ENCODE measurements at places on chromosomes 7 and 10.

- no peak for DNase-seq
These were observed 10.1 kb downstream of the TBATA start for GRCh38 chr10:70774810-70775678.

DNA sequence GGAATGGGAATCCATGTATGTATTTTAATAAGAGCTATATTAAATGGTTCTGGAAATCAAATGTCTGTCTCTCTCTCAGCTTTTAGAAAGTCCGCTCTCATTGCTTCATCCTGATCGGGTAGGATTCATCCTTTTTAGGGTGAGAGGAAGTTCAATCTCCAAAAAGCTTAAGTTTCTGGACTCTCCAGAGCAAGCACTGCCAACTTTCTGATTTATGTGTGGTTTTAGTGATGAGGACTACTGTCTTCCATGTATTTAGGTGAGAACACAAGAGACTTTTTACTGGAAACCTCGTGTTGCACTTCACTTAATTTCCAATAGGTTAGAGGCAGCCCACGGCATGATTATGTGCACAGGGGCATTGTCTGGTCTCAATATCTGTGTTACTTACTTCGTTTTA lies 267.9 kb downstream of the SUGCT start:
- DNase-seq: no peak

- DNase-seq: no peak
These were observed 373 bp downstream of the PAXIP1 start for GRCh38 chr7:155002411-155003091.

- DNase-seq: no peak
These were observed at the start of gene IFIT3 for GRCh38 chr10:89327803-89328441. Gene IFIT3, plus strand, starts transcription at chr10:89327997. Its CDS starts 77 bp downstream, at chr10:89328074.

- no peak for DNase-seq
These were observed 370.1 kb downstream of the RPS24 start for GRCh38 chr10:78403781-78404180.

DNA sequence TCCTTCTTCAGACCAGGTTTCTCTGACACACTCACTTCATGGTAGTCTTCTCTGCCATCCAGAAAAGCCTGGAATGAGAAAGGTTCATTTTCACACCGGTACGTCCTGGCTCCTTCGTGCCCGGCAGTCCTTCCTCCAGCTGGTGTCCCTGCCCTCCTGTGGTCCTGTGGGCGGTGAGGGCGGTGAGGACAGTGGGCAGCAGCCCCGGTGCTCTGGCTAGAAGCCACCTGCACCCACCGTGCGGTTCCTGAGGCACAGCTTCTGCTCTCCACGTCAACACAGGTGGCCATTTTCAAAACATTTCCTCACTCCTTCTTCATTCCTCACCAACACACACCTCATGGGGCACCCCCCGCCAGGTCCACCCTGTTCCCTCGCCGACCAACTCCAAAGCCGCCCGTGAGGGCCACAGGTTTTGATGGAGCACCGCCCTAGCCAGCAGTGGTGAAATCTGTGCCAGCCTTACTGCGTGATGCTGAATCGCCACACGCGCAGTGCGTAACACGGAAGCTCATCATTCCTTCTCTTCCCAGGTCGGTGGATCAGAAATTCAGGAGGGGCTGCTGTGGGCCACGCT lies 251.4 kb upstream of the RNF32 start:
- no peak for DNase-seq

DNA sequence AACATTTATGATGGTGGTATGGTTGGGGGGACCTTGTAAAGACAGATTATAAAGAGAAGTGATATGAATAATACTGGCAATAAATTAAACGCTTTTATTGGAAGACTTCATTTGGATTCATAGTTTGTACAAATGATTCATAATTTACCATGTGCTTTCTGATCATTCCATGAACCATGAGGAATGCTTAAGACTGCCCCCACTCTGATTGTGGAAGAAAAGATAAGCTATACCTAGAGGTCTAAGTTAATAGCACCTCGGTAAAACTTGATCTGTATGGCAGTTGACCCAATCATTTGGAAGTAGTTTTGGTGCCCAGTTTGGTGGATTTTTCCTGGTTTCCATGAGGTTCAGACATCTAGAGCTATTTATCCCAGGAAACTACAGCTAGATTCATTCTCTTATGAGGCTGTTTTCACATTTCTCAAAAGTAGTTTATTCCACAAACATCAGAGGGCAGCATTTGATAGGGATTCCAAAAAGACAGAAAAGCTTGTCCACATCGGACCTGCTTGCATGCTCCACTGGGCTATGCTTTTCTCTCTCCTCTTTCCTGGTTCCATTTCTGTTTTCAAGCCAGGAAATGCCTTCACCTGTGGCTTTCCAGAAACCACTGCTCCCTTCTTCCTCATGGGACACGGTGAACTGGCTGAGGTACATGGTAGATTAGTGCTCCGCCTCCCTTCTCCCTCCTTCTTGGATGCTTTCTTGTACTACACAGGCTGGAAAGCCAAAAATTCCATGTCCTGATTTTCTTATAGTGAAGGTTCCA lies 29.2 kb downstream of the TFAM start:
- DNase-seq: no peak

DNA sequence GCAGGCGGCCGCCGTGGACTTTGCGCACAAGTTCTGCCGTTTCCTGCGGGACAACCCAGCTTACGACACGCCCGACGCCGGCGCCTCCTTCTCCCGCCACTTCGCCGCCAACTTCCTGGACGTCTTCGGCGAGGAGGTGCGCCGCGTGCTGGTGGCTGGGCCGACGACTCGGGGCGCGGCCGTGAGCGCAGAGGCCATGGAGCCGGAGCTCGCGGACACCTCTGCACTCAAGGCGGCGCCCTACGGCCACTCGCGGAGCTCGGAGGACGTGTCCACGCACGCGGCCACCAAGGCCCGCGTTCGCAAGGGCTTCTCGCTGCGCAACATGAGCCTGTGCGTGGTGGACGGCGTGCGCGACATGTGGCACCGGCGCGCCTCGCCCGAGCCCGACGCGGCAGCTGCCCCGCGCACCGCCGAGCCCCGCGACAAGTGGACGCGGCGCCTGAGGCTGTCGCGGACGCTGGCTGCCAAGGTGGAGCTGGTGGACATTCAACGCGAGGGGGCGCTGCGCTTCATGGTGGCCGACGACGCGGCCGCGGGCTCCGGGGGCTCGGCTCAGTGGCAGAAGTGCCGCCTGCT lies 14.1 kb downstream of the SH2B2 start:
- no peak for DNase-seq

- no peak for DNase-seq
These were observed 21.2 kb upstream of the SLC16A12 start for GRCh38 chr10:89556600-89556999.

- DNase-seq: no peak
These were observed 272.4 kb upstream of the MYO3A start for GRCh38 chr10:25661632-25662031.

DNA sequence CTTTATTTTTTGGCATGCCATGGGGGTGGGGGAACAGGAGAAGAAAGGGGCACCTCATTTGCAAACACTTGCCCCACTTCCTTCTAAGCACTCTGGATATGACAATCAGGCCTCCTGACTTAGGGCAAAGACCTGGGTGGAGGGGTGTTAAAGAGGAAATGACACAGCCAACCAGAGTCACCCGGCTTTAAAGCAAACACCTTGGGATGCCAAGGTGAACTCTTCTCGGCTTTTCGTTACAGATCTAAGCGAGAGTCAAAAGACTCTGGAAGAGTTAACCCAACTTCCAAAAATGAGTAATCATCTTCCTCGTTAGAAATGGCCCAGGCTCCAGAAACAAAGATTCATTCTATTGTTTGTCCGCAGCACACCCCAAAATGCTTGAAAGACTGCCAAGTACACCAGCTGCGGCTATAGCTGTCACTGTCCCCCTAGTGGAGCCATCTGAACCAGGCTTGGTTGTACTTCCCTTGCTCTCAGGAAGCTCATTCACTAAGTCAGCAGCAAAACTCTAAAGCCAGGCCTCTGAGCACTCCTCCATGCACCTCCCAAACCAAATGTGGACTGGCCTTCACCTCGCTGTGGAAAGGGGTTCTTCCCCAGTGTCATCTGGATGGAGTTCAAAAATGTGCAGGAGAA lies 24.8 kb downstream of the FAM53B start:
- no peak for DNase-seq

- no peak for DNase-seq
These were observed 224.8 kb downstream of the FGFR2 start for GRCh38 chr10:121373411-121373810.

GRCh38 chr7:114922026-114922651 lies at the start of gene MDFIC:
Gene MDFIC, plus strand, starts transcription at chr7:114922094. Its CDS starts 940 bp downstream, at chr7:114923034.
- DNase-seq: no peak

DNA sequence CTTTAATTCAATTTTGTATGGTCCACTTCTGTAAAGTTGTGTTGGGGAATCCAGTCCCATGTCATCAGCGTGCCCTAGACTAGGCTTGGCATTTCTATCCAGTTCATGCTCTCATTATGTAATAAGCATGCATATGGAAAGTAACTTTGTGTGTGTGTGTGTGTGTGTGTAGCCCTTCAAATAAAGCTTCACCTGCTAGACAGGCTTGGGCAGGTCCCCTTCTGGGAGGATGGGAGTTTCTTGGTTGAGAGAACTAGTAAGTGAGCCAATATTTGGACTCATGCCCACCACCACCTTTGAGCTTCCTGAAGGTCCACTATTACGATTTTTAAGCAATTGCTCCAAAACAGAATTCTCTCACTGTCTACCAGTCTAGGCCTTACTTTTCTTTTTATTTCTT lies 6.9 kb downstream of the BZW2 start:
- DNase-seq: no peak

- no peak for DNase-seq
These were observed 103.1 kb upstream of the NANOS1 start for GRCh38 chr10:118926441-118926840.

DNA sequence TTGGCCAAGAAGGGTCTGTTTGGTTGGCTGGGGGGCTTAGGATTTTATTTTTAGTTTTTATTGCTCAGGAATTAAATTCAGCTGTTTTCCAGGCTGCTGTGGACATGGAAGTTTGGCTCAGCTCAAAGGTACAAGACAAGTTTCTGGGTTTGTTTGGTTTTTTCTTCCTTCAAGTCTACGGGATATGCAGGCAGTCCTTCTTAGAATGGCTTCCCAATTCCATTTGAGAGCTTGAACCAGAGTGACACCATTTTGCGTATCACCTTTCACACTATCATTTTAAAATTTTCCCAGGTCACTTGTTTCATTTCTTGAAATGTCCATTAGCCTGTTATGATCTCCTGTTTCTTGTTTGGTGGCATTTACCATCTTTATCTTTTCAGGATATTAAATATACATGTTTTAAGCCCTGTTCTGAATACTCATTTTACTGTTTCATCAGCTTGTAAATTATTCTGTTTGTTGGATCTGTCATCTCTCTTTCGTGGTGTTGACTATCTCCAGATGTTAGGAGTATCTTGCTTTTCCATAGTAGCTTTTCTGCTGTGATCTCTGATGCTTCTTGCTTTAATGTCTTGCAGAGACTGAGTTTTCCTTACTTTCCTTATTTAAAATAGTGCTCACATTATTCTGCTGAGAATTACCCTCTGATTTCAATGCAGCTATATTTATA lies 9.4 kb upstream of the TMEM168 start:
- DNase-seq: no peak

DNA sequence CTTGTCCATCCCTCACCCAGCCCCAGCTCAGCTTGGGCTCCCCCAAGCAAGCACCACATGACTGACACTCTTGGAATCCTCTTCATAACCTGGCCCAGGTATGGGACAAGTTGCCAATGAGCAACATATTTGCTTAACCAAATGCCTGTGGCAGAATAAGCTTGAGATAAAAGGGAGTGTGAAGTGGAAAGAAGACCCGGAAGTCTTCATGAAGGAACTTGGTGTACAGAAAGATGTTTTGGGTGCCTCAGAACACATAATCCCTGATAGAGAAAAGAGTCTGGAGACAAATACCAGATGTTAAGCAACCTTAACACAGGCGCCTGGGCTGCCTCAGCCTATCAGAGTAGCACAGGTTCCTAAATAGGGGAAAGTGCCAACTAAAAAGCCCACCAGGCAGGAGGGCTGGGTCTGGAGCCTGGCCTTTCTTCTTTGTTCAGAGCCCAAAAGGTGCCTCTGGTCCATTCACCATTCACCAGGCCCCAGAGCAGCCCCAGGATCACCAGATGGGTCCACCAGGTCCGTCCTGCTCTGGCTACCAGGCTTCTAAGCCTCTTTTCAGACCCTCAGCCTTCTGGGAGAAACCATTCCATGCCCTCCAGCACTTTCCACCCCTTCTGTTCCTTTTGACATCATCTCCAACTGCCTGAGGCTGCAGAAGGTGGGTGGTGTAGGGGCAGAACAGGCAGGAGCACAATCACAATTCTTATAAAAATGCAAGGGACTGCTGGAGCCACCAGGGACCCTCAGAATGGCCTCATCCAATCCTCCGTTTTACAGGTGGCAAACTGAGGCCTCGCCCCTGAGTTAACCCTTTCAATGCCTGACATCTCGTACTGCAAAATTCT lies 22.6 kb downstream of the KCNMA1 start:
- DNase-seq: no peak

- DNase-seq: no peak
These were observed 121.1 kb downstream of the C10orf90 start for GRCh38 chr10:126549344-126549743.

- DNase-seq: no peak
These were observed 75.1 kb downstream of the OAT start for GRCh38 chr10:124343351-124344265.

DNA sequence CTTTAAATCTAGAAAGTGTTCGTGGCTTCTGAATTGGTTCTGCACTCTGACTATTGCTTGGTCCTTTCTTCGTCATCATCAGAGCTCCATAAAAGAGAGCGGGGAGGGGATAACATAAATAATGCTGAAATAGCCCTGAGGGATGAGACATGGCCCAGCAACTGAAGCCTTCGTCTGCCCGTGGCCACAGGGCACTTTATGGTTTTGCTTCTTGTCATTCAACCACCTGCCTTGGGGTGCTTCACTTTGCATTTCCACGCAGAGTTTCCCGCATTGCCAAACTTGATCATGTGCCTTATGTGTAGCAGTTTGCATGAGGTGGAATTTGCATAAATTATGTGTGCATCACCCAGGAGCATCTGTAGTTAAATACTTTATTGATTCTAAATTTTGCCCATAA lies 15.9 kb downstream of the GSTO2 start:
- DNase-seq: no peak

- DNase-seq: no peak
These were observed 25.4 kb upstream of the PRXL2A start for GRCh38 chr10:80382989-80383388.

DNA sequence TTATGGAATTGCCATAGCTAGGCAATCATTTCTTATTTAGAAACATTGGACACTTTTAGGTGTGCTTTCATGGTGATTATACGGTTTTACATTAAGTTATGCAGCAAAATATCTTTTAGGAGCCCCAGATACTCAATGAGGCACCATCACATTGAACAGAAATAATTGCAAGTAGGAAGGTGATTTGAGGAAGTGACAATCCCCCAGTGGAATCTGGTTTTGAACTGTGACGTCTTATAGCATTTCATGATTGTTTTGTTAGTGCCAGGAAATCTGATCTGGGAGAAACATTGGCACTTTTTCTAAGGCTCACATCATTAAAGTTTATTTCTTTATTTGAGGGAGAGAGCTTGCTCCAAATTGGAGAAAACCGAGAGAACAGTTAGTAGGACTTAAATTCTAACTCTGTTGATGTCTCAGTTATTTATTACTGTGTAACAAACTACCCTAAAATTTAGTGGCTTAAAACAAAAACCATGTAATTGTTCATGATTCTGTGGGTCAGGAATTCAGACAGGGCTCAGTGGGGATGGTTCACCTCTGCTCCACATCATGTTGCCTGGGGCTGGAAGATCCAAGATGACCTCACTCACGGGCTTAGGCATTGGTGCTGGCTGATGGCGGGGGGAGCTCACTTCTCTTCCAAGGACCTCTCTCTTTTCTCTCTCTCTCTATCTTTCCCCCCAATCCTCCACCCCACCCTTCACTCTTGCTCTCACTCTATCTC lies 78.2 kb upstream of the STEAP1B start:
- no peak for DNase-seq

Data from NCI-H2081 treated with DMSO at 0.1 percent for 48 hours (cell line).